ENCODE measurements at places on chromosomes 3 and 15.

GRCh38 chr3:192772240-192772894 is 45.0 kb upstream of the FGF12 start:
- DNase-seq, result peak; percentile 5

- DNase-seq, result no peak
Observed at GRCh38 chr3:135215516-135215915, 420.5 kb downstream of the EPHB1 start.

DNA sequence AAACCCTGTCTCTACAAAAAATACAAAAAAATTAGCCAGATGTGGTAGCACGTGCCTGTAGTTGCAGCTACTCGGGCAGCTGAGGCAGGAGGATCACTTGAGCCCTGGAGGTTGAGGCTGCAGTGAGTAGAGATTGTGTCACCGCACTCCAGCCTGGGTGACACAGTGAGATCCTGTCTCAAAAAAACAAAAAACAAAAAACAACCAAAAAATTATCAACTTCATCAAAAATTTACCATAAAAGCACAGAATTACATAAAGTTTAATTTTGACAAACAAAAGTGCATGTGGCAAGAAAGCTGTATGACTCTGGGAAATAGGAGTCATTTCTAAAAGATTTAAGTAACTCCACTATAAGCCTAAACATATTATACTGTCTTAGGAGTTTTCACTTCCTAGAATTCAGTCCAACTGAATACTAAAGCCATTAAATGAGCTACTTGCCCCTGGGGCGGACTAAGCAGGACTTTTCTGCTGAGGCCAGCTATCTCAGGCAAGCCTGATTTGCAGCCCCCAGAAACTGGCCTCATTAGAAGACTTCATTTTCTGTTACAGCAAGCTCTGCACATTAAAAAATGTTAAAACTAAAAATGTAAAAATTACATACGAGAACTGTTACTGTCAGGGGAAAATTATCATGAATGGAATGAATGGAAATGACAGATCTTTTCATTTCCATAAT is 23.0 kb downstream of the HSPBAP1 start:
- no peak for DNase-seq

- DNase-seq, result peak; percentile 66
Observed at GRCh38 chr3:194133661-194134230, 2.2 kb upstream of the HES1 start.

DNA sequence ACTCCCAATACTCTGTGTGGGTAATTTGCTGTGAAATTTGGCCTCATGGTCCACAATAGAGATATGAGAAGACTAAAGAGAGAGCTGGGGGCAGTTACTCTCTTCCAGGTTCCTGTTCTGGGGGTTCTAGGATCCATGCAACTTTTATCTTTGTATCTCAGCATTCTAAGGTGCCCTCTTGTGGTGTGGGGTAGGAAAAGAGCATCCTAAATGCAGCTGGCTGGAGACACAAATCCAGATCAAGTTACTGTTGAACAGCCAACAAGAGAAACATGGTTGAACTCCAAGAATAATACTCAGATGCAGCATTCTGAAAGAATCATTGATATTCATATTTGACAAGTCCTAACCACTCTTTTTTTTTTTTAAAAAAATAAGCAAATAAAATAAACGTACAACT is 238.2 kb downstream of the GREM1 start:
- DNase-seq, result peak; percentile 9

GRCh38 chr3:106428565-106428994 is 559.8 kb upstream of the CBLB start:
- peak; percentile 15 for DNase-seq

All from body of pancreas (tissue), 4 donors.